ENCODE measurements at places on chromosomes 2 and 18. TPM values are rescaled to one million over a fixed set of nuclear protein-coding genes. Genes with fewer than 3 reads are reported as not detected.

GRCh38 chr2:125564471-125564870 lies 1091.5 kb upstream of the GYPC start:
- no peak overlapping the region for H3K4me3 ChIP-seq
- no peak for DNase-seq
- H3K27me3 ChIP-seq, result no peaks in the 10 kb centered on the region
- H3K27ac ChIP-seq, result no peak overlapping the region
- H3K4me1 ChIP-seq, result no peaks in the 10 kb centered on the region
- no peaks in the 10 kb centered on the region for H3K36me3 ChIP-seq

- H3K27ac ChIP-seq, result no peak overlapping the region
- no peaks in the 10 kb centered on the region for H3K27me3 ChIP-seq
- no peak for DNase-seq
- H3K4me1 ChIP-seq, result peaks cover 2% of the 10 kb centered on the region
- no peak overlapping the region for H3K4me3 ChIP-seq
Measured at GRCh38 chr2:182914852-182915251, 48.4 kb upstream of the FRZB start.

- H3K4me1 ChIP-seq, result peaks cover 3% of the 10 kb centered on the region
- DNase-seq, result no peak
- no peak overlapping the region for H3K27ac ChIP-seq
- peaks cover 80% of the 10 kb centered on the region for H3K36me3 ChIP-seq
- H3K4me3 ChIP-seq, result no peak overlapping the region
- H3K27me3 ChIP-seq, result no peaks in the 10 kb centered on the region
Measured at GRCh38 chr18:13107074-13107473, 111.5 kb upstream of the LDLRAD4 start.

- no peak overlapping the region for H3K27ac ChIP-seq
- no peak overlapping the region for H3K4me3 ChIP-seq
- no peaks in the 10 kb centered on the region for H3K4me1 ChIP-seq
- no peak for DNase-seq
- H3K36me3 ChIP-seq, result no peaks in the 10 kb centered on the region
Measured at GRCh38 chr2:11563784-11564666, 30.2 kb downstream of the GREB1 start.

Gene FBXO36
- total RNA-seq, result 1.4 TPM

Measured in activated CD8-positive, alpha-beta memory T cell treated with anti-CD3 and anti-CD28 coated beads, Interleukin-2, amount 10 ng/mL, durations not matched to agents 7 days and 5 days (primary cell).